ENCODE measurements at places on chromosomes 6 and 20.

DNA sequence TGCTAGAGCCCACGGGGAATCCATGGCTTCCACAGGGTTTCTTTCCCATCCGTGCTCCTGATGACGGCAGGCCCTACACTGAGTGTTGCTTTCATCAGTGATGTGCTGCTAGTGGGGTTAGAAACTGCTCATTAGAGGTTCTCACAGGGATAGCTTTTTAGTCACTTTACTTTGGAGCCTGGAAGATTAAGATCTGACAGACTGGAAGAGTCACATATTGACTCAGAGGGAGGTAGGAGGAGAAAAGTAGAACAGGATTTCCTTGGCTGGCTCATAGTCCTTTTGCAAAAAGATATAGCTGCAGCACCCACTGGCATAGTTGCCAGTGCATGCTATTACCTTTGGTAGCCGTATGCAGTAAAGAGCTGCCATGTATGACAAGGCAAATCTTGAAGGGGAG lies 890.3 kb downstream of the C6orf118 start:
- no peak for DNase-seq

DNA sequence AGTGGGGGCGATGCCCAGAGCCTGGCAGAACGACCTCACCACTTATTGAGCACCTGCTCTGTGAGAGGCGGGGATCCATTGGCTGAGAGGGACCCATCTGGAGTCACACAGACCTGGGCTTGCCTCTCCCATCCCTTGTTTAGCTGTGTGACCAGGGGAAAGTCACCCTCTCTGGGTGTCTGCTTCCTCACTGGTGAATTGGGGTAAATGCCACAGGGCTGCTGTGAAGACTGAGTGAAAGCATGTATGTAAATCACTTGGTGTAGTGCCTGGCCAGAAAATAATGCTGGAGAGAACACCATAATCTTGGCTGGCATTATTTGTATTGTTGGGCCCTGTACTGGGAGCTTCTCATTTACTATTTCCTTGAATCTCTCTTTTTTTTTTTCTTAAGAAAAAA lies 83.4 kb upstream of the PRL start:
- no peak for DNase-seq

GRCh38 chr20:40521962-40522361 lies 167.1 kb downstream of the MAFB start:
- no peak for DNase-seq

DNA sequence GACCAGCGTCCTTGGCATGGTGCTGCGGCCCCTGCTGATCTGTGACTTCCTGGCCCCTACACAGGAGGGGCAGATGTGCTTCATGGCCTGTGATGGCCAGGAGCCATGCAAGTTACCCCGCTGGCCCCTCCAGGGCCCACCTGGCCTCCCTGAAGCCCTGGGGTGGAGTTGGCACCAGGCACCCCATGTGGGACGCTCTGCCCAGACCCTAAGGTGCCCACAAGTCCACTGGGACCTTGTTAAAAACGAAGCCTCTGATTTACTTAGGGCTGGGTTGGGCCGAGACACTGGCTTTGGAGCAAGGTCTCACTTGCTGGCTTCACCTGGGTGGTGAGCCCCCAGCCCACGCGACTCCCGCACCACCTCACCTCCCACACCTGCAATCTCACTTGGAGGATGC lies 139.0 kb downstream of the PHACTR3 start:
- no peak for DNase-seq

Measured in CD4-positive, alpha-beta T cell treated with Interleukin-15 for 1 hour (primary cell).